ENCODE measurements at places on chromosomes 7 and 10. TPM values are rescaled to one million over a fixed set of nuclear protein-coding genes. Genes with fewer than 3 reads are reported as not detected.

Gene CCDC7
- 146 TPM for total RNA-seq

Gene ACBD7
- 7.7 TPM for total RNA-seq

Gene NACAD
- 6.9 TPM for total RNA-seq

Gene PIK3AP1
- 6.6 TPM for total RNA-seq

Gene PRPS1L1
- 18.6 TPM for total RNA-seq

Gene CPA5
- 11.5 TPM for total RNA-seq

Gene NPTX2
- total RNA-seq: 139 TPM

Gene ANKRD61
- total RNA-seq: 8.4 TPM

Gene RHOBTB1
- 44.7 TPM for total RNA-seq

Gene PKD2L1
- 1.6 TPM for total RNA-seq

Gene AKR1C4
- 0.37 TPM for total RNA-seq

DNA sequence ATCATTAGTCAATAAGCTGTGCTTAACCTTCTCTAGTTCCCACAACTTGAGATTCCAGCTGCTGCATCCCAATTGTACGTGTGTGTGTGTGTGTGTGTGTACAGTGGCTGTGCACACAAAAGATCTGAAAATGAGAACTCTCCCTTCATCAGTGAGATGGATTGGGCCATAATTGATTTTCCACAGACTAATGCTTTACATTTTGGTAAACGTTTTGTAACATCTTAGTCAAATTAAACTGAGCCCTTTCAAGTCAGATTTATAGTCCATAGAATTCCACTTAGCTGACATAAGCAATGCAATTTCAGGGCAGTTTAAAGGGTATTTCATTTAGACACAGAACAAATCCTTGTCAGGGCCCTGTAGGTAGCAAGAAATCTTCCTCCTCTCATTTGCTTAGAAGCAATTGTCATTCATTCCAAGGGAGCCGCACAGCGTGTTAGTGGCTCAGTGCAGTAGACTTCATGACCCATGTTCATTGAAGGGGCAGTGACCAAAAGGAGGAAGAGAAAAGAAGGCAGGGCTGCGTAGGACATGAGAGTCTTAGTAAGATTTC is 1123.5 kb upstream of the AUTS2 start:
- no peak overlapping the region for H3K4me3 ChIP-seq
- no peak for DNase-seq
- no peaks in the 10 kb centered on the region for H3K27me3 ChIP-seq
- H3K27ac ChIP-seq: no peak overlapping the region
- H3K4me1 ChIP-seq: peaks cover 11% of the 10 kb centered on the region

- H3K27ac ChIP-seq: no peak overlapping the region
- no peaks in the 10 kb centered on the region for H3K4me1 ChIP-seq
- H3K4me3 ChIP-seq: no peak overlapping the region
- H3K27me3 ChIP-seq: no peaks in the 10 kb centered on the region
Observed at GRCh38 chr7:39987641-39988347, 37.7 kb downstream of the CDK13 start.

GRCh38 chr7:47377741-47378140 is 204.2 kb downstream of the TNS3 start:
- H3K36me3 ChIP-seq: no peaks in the 10 kb centered on the region
- H3K4me1 ChIP-seq: peaks cover 25% of the 10 kb centered on the region
- DNase-seq: no peak
- no peak overlapping the region for H3K4me3 ChIP-seq

- H3K4me3 ChIP-seq: peak overlapping the region; percentile 93
- DNase-seq: no peak
Observed at GRCh38 chr10:112447620-112447928, 559 bp downstream of the VTI1A start.

DNA sequence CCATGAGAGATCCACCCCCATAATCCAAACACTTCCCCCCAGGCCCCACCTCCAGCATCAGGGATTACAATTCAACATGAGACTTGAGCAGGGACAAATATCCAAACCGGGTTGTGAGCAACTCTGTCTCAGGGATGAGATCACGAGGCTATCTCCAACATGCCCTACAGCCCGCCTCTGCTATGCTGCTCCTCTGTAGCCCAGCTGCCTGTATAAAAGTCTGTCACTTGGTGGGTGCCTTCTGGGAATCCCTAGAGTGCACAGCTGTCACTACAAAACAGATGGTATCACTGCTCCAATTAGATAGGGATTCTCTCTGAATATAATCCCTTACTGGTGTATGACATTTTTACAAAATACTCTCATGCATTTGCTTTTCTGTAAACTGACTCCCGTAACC is 114.9 kb upstream of the NANOS1 start:
- no peaks in the 10 kb centered on the region for H3K36me3 ChIP-seq
- no peak for DNase-seq
- no peaks in the 10 kb centered on the region for H3K27me3 ChIP-seq
- peaks cover 5% of the 10 kb centered on the region for H3K4me1 ChIP-seq
- H3K27ac ChIP-seq: no peak overlapping the region
- H3K4me3 ChIP-seq: no peak overlapping the region

GRCh38 chr7:79778786-79779770 is 325.6 kb upstream of the MAGI2 start:
- no peak overlapping the region for H3K27ac ChIP-seq
- H3K27me3 ChIP-seq: no peaks in the 10 kb centered on the region
- H3K36me3 ChIP-seq: no peaks in the 10 kb centered on the region
- H3K4me1 ChIP-seq: no peaks in the 10 kb centered on the region

- H3K4me1 ChIP-seq: peaks cover 9% of the 10 kb centered on the region
- H3K27ac ChIP-seq: peak within 1 kb of the TSS; percentile 81
- H3K27me3 ChIP-seq: no peaks in the 10 kb centered on the region
- peak; percentile 94 for DNase-seq
- H3K36me3 ChIP-seq: no peaks in the 10 kb centered on the region
Observed at GRCh38 chr10:23095404-23095965, at the start of gene MSRB2. MSRB2 (plus strand) TSS chr10:23095579; CDS start chr10:23095609, 30 bp downstream.

DNA sequence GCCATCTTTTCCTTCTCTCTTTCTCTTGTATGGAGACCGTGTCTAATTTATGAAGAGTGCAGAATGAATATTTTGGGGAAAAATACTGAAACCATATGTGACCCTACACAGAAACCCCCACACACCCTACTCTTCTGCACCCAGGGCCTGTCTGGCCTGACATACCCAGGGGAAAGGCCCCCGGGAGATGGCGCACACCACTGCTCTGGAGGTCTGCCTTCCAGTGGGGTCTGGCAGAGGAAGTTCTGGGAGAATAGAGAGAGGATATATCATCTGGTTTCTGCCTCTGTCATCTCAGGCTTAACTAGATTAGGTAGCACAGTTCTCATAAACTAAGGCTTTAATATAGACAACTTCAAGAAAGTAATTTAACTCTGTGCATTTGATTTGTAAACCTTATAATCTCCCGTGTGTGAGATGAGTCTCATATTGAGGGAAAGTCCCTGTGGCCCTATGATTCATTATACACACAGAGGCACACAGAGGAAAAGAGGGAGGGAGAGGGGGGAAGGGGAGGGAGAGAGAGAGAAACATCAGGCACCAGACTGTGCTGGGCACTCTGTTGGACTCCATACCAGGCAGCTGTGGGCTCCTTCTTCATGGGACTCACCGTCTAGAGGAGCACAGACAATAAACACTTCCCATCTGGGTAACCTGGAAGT is 123.3 kb downstream of the AOAH start:
- H3K27ac ChIP-seq: no peak overlapping the region
- H3K4me1 ChIP-seq: no peaks in the 10 kb centered on the region
- H3K27me3 ChIP-seq: no peaks in the 10 kb centered on the region

GRCh38 chr10:74121368-74121767 is 29.3 kb downstream of the AP3M1 start:
- no peaks in the 10 kb centered on the region for H3K36me3 ChIP-seq
- no peak for DNase-seq
- no peak overlapping the region for H3K27ac ChIP-seq

DNA sequence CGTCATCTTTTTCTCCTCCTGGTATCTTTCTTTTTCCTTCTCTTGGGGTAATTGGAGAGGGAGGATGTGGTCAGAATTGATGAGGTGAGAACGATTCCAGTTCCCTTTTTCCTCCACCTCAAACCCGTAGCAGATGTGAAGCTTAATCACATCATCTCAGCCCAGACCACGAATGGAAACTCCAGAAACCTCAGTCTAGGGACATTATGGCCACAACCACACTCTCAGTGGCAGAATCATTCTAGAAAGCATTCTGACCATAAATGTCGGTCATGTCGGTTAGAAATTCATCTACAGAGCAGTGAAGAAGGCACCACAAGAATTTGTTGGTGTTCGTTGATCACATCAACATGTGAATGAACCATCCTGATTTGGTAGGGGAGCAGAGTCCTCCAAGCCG is 78.7 kb downstream of the GATA3 start:
- no peak overlapping the region for H3K4me3 ChIP-seq
- H3K27me3 ChIP-seq: no peaks in the 10 kb centered on the region
- no peak overlapping the region for H3K27ac ChIP-seq
- H3K36me3 ChIP-seq: no peaks in the 10 kb centered on the region
- no peak for DNase-seq
- no peaks in the 10 kb centered on the region for H3K4me1 ChIP-seq

DNA sequence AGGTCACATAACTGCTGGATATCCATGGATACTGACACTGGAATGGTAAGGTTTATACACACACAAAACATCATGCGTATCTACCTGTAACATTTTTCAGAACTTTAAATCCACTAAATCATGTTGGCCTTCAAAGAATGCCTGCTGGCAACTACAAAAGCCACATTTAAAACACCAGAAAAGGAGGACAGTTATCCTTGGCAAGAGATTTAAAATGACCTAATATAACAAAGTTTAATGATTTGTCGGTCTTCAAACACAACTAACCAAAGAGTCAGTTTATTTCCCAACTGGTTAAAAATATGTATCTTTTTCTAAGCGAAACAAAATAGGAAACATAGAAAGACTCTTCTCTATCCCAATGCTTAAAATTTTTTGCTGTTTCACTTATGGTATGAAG is 24.0 kb downstream of the WAPL start:
- peaks cover 3% of the 10 kb centered on the region for H3K4me1 ChIP-seq
- no peak for DNase-seq
- H3K27me3 ChIP-seq: no peaks in the 10 kb centered on the region
- H3K36me3 ChIP-seq: no peaks in the 10 kb centered on the region

GRCh38 chr10:112353046-112353445 is 20.9 kb upstream of the ACSL5 start:
- no peaks in the 10 kb centered on the region for H3K4me1 ChIP-seq
- H3K27ac ChIP-seq: no peak overlapping the region
- H3K36me3 ChIP-seq: no peaks in the 10 kb centered on the region
- no peak for DNase-seq

- no peak for DNase-seq
- H3K4me3 ChIP-seq: no peak overlapping the region
- H3K36me3 ChIP-seq: no peaks in the 10 kb centered on the region
- H3K4me1 ChIP-seq: no peaks in the 10 kb centered on the region
- H3K27me3 ChIP-seq: no peaks in the 10 kb centered on the region
Observed at GRCh38 chr10:88318803-88319202, 264.3 kb downstream of the RNLS start.

- no peaks in the 10 kb centered on the region for H3K4me1 ChIP-seq
- no peaks in the 10 kb centered on the region for H3K36me3 ChIP-seq
- DNase-seq: no peak
- H3K4me3 ChIP-seq: no peak overlapping the region
- no peaks in the 10 kb centered on the region for H3K27me3 ChIP-seq
Observed at GRCh38 chr10:31921031-31921430, 7.6 kb downstream of the ARHGAP12 start.

DNA sequence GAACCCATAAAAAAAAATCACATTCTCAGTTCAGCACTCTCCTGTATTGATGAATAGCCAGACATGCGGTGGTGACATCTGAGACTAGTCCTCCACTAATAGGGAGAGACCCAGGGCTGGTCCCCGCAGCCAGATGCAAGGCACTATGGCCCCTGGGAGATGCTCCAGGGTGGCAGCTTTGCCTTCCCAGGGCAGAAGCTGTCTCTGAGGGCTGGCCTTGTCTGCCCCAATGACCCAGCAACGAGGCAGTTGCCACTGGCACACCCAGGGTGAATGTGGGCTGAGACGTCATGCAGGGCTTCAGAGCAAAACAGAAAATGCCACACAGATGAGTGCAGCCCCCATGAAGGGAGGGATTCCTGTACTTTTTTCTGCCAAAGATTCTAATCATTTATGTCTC is 50.1 kb upstream of the GDF10 start:
- no peaks in the 10 kb centered on the region for H3K36me3 ChIP-seq
- no peak overlapping the region for H3K27ac ChIP-seq
- no peaks in the 10 kb centered on the region for H3K4me1 ChIP-seq
- no peak for DNase-seq
- H3K27me3 ChIP-seq: no peaks in the 10 kb centered on the region

GRCh38 chr7:4641091-4641666 is 40.9 kb upstream of the FOXK1 start:
- no peaks in the 10 kb centered on the region for H3K36me3 ChIP-seq
- peak overlapping the region; percentile 72 for H3K4me3 ChIP-seq
- H3K27me3 ChIP-seq: no peaks in the 10 kb centered on the region
- no peaks in the 10 kb centered on the region for H3K4me1 ChIP-seq

DNA sequence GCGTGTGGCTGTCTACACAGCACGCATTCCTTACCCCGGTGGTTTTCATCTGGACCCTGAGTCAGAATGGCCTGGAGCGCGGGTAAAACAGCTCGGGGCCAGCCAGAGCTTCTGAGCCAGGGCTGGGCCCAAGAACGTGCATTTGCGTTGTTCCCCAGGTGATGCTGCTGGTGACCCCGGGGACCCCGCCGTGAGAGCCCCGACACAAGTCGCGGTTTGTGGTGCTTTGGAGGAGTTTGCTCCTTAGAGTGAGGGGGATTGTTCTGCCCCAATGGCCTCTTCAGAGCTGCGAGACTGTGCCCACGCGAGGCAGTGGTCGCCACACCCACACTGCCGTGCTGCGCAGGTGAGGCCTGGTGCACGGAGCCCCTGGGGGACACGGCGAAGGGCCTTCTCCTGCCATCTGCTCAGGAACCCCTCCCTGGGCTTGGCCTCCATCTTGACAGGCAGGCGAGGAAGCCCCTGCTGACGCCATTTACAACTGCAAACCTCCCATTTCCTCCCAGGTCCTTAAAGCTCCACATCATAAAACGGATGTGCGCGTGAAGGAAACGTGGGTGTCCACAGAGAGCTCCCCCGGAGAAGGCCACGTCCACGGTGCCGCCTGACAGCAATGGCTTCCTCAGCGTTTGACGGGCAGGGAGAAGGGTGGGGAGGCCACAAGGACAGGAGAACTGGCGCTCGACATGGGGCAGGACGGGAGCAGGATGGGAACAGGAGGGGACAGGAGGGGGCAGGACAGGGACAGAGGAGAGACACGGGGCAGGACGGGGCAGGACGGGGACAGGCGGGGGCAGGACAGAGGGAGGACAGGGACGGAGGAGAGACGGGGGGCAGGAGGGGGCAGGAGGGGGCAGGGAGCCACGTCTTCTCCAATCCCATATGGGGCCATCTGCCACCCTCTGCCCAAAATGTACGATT is 477.2 kb downstream of the DNAJB6 start:
- no peaks in the 10 kb centered on the region for H3K36me3 ChIP-seq
- H3K4me3 ChIP-seq: no peak overlapping the region
- no peak for DNase-seq
- H3K4me1 ChIP-seq: no peaks in the 10 kb centered on the region
- H3K27me3 ChIP-seq: no peaks in the 10 kb centered on the region

DNA sequence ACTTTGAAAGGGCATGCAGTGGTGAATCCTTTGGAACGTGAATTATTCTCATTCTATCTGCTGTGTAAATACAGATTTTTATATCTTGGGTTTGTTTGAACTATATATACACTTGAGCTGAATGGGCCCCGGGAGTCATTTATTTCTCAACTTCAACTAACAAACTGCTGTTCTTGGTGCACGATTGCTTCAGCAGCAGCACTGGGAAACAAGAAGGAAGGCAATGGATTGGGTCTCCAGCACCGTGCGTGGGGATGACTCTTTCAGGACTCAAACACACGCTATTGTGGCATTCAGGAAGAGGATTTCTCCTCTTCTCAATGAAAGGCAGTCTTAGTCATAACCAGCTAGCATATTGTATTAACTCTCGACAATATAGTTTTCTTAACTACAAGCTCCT is 226.0 kb upstream of the NFE2L3 start:
- H3K4me3 ChIP-seq: no peak overlapping the region
- DNase-seq: no peak
- H3K27ac ChIP-seq: no peak overlapping the region

All from testis (tissue), 5 donors.